CD4-positive, alpha-beta T cell treated with Interleukin-2 at 100 ng/mL for 4 hours (primary cell): ENCODE measurements at places on chromosomes 1 and 21.
A peak's percentile ranks its signal among the peaks of the same experiment; 100 is the strongest.

DNA sequence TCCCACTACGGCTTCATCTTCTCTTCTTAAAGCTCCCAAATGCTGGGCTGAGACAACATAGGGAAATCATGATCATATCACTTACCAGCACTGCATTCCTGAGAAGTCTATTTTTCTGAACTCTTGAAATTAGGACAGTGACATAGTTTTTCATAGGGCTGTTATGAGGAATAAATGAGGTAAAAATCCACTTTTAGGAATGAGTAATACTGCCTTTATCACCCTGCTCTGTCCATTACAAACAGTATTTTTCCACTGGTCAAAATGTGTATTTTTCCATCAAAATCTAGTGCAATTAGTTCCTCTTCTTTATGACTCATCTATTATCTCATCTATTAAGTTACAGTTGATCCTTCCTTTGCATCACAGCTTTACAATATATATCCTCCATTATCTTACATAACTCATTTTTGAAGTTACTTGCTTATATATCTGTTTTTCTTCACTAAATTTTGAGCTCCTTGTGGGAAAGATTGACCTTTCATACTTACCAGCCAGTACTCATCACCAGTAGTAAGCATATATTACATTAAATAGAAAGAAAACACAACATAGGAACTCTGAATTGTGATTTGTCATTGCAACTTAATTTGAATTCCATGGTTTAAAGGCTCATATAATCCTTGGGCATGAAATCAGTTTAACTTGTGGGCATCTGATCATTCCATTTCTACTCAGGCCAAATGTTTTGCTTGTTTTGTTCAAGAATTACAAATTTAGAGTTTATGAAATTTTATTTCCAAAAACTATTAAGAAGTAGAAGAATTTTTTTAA lies 37.1 kb downstream of the PRRX1 start:
- no peak for DNase-seq

DNA sequence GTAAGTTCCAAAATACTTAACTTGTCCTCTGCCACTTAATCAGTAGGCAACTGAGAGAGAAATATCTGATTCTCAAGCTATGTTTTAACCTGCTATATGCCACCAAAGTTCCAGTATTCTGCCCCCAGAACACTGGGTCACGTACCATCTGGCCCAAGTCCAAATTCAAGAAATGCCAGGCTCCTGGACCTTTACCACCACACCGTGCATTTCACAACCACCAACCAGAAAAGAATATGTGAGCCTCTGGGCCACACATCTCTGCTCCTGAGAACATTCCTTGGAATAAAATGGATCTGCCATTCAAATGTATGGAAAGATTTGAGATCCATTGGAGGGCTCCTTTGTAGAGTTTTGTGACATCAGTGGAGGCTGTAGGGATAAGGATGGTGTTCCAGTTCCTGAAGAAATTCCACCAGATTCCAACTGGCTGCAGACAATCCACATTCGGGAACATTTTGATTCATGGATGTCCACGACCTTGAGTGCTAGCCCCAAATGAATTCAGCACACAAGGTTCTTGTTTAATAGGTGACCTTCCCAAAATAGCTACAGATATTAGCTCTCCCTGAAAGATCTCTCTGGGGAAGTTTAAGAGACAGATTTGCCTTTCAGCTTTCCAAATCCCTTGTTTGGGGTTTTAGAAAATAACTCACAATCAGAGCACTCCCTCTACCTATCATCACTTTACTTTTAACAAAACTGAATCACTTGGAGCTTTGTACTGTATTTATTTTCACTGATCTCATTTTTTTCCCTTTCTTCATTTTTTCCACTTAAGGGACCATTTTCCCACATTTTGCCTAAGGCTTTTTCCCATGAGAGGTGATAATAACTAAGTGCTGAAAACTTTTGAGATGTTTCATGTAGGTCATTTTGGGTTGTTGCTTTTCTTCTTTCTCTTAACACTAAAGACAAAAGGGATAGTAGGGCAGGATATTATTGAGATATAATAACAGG lies 128.4 kb upstream of the ZC3H11B start:
- no peak for DNase-seq

DNA sequence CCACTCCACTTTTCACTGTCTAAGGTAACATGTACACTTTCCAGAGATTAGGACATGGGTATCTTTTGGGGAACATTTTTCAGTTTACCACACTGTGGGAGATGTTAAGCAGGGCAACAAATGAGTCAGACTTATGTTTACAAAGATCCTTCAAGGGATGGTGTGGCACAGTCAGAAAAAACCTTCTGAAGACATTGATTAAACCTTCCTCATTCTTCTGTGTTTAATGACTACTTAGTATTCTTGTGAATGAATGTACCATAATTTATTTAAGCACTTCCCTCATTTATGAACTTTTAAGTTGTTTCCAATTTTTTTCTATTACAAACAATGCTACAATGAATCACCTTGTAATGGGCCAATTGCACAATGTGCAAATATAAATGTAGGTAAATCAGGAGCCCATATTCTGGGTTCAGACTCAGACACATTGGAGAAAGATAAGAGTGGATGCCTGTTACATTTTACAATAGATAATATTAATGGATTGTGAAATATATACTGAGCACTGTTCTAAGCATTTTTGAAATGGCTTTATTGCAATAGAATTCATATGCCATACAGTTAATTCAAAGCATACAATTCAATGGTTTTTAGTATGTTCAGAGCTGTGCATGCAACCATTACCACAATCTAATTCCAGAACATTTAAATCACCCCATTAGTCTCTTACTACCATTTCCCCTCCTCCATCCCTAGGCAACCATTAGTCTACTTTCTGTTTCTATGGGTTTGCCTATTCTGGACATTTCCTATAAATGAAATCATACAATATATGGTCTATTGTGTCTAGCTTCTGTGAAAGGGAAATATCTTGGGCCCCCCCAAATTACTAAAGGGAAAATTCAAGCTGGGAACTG lies 1.9 kb upstream of the SFT2D2 start:
- DNase-seq, result no peak

DNA sequence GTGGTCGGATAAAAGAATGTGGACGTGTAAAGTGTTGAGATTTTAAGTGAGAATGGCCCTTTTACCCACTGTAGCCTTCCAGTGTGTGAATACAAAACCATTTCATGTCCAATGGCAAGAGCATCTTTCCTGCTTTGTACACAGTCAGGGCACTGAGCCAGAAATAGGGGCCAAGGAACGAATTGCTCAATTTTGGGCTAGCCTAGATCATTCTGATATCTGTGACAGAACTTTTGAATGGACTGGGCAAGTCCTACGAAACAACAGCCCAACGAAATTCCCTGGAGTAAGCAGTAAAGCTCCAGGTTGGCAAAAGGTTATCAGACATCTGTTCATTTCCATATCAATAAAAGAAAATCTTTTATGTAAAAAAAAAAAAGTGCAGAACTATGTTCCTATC lies 5.5 kb downstream of the KIF26B start:
- no peak for DNase-seq

DNA sequence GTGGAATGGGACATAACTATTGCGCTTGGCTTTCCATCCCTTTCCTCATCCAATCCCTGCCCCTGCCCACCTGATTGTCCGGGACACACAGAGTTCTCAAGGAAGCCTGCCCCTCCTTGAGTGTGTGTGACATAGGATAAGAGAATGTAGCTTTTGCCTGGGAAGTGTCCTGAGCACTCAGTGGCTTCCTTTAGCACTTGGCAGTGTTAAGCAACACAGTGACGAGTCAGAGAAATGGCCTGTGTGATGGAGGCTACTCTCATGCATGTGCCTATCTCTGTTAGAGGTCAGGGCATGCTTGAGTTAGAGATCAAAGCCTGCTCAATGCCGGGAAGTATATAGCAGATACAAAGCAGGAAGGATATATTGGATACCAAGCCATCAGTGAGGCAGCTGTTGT lies 289.5 kb downstream of the SIPA1L2 start:
- DNase-seq, result no peak

DNA sequence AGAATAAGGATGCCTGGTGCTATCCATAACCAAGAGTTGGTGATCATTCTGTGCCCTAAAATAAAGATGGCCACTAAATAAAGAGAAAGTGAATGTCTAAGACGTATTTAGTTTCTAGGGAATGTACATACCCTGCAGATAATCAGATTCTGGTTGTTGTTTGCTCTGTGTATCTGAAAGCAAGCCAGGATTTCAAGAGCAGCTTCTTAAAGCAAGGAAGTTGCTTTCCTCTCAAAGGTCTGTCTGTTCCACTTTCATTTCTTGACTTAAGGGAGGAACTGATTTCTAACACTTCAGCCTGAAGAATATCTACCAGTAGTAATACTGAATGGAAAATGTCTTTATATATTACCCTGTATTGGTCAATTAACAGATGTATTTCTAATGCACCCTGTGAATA lies 88.8 kb downstream of the KIF1B start:
- DNase-seq, result no peak

- peak; percentile 13 for DNase-seq
Measured at GRCh38 chr1:107897438-107898345, 67.3 kb downstream of the VAV3 start.

- no peak for DNase-seq
Measured at GRCh38 chr1:109267743-109268300, 15.1 kb downstream of the PSRC1 start.

GRCh38 chr1:164704954-164705353 lies 146.0 kb downstream of the PBX1 start:
- no peak for DNase-seq

GRCh38 chr1:225772323-225772768 lies 5.3 kb upstream of the SRP9 start:
- peak; percentile 17 for DNase-seq

- no peak for DNase-seq
Measured at GRCh38 chr1:36083635-36084496, at the start of gene TEKT2. TEKT2 (plus strand) TSS chr1:36084094; CDS start chr1:36084922, 828 bp downstream.

GRCh38 chr1:202569393-202570322 lies 140.6 kb downstream of the SYT2 start:
- no peak for DNase-seq

DNA sequence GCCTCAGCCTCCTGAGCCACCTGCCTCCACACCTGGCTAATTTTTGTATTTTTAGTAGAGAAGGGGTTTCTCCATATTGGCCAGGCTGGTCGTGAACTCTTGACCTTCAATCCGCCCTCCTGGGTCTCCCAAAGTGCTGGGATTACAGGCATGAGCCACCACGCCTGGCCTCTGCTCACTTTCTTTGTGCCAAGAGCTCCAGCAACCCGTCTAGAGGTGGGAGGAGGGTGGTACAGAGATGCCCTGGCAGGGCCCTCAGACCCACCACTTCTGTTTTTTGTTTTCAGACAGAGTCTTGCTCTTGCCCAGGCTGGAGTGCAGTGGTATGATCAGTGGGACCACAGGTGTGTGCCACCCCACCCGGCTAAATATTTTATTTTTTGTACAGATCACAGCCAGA lies 6.9 kb upstream of the SYNC start:
- DNase-seq, result no peak

GRCh38 chr1:70426154-70427131 lies 15.4 kb downstream of the CTH start:
- DNase-seq, result no peak

- DNase-seq, result no peak
Measured at GRCh38 chr1:40664791-40665190, 691 bp downstream of the RIMS3 start.

GRCh38 chr21:42019101-42019605 lies 9.0 kb upstream of the ZBTB21 start:
- DNase-seq, result no peak
